ENCODE measurements at places on chromosomes 11 and 22.

GRCh38 chr11:109267293-109268095, 154.5 kb upstream of the C11orf87 start:
- DNase-seq = no peak

GRCh38 chr11:11965192-11965591, 43.2 kb downstream of the DKK3 start:
- DNase-seq = no peak

DNA sequence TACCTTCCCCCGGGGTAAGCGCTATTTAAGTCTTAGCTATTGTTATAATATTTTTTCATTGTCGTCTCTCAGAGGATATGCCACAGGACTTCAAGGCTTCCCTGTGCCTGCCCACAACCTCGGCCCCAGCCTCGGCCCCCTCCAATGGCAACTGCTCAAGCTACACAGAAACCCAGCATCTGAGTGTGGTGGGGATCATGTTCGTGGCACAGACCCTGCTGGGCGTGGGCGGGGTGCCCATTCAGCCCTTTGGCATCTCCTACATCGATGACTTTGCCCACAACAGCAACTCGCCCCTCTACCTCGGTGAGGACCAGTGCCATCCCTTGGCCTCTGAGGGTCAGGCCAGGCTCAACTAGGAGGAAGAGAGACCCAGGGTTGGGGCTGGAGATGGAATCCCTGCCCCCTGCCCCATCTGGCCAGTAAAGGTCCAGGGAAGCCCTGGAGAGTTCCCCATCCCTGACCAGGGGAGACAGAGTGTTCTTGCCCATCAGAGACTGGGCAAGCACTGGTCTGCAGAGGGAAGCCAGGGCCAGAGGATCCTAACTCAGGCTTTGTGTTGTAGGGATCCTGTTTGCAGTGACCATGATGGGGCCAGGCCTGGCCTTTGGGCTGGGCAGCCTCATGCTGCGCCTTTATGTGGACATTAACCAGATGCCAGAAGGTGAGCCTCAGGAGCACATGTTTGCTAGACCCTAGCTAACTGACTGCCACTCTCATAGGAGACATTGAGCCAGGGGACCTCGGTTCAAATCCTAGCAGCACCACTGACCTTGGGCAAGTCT, 18.4 kb downstream of the SLCO2B1 start:
- no peak for DNase-seq

- DNase-seq = no peak
Measured at GRCh38 chr11:43738600-43739409, 58.3 kb downstream of the HSD17B12 start.
